Anterior cingulate cortex (tissue), 58 donors: ENCODE measurements at places on chromosomes 5 and 9.
A peak's percentile ranks its signal among the peaks of the same experiment; 100 is the strongest.

- no peak for DNase-seq
Measured at GRCh38 chr5:130137681-130138080, 233.4 kb downstream of the CHSY3 start.

GRCh38 chr9:99107421-99107820, 2.5 kb downstream of the TGFBR1 start:
- DNase-seq = no peak

GRCh38 chr5:1526190-1526631, 2.5 kb upstream of the LPCAT1 start:
- DNase-seq = no peak

DNA sequence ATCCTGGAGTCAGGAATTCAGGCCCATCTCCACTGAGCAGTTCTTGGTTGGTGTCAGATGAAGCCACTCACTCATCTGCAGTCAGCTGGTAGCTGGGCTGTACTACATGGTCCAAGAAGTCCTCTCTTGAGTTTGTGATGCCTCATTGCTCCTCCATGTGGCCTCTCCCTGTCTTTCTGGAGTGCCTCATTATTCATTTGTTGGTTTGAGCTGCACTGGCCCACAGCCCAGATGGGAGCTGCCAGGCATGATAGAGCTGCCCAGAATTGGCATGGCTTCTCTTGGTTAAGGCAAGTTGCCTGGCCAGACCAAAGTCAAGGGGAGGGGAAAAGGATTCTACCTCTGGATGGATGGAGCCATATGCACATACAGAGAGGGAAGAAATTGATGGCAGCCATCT, 8.0 kb downstream of the PTCD2 start:
- DNase-seq = peak; percentile 62

DNA sequence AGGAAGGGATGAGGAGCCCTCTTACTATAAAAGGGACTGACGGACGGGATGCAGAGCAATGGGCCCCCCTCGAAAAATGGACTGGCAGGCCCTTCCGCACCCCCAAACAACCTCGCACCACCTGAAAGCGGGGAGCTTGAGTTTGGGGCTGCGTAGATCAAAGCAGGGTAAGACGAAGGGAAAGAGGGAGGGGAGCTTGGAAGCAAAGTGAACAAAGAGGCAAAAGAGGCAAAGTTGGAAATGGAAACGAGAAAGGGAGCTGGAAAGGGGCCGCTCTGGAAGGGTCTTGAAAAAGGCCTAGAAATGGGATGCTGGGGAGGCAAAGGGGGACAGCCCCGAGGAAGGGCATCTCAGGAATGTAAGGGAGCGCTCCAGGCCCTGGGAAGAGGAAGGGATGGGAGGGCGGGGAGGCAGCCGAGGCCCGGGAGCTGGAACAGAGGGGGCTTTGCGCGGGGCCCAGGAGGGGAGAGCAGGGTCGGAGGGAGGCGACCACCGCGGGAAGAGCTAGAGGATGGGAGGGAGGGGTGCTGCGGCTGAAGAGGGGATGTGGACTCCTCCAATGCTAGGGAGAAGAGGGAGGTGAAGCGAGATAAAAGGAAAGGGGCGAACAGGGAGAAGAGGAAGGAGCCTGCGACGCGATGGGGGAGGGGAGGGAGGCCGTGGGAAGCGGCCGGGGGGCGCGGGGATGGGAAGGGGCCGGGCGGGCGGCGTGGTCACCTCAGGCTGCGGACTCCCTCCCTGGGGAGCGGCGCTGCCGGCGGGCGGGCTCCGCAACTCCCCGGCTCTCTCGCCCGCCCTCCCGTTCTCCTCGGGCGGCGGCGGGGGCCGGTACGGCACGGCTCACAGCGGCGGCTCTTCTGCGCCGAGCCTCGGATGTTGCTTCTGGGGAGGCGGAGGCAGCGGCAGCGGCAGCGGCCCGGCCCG, 577 bp downstream of the RNF145 start:
- DNase-seq = no peak

GRCh38 chr5:111859533-111860270, 102.7 kb upstream of the NREP start:
- DNase-seq = no peak

DNA sequence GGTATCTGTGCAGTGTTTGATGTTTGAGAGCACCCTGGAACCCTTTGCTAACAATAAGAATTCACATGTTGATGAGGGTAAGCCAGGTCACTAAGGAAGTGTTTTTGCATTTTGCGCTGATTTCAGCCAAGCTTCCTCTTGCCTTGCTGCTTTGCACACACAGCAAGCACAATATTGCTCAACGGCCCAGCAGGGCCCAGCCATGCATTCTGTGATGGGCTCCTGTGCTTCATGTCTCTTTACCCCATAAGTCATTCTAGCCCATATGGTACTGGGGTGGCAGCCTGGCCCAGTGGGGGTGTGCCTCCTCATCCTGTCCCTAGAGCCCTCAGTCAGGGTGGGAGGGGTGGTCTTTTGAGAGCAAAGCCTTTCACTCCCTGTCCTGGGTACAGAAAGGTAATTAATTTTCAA, 481.3 kb downstream of the GADD45G start:
- no peak for DNase-seq

GRCh38 chr9:37943345-37944265, 39.7 kb upstream of the SLC25A51 start:
- no peak for DNase-seq

GRCh38 chr5:166058660-166059059, 2232.8 kb upstream of the WWC1 start:
- DNase-seq = no peak

GRCh38 chr5:107526270-107526937, 144.3 kb downstream of the EFNA5 start:
- no peak for DNase-seq

DNA sequence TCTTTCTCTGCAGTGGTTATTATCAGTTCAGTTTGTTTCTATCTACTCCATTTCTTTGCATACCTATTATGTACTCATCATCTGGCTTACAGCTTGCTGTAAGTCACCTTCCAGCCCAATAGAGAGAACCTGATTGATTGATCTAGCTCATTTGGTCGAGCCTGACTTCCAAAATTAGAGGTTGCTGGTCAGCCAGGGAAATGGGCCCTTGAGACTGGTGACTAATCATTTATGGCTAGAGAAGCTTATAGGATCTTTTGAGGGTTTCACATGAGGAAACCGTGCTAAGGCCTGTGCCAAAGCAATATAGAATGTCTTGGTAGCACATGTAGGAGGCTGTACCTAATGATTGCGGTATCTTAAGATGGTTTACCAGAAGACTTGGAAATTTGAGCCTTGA, 5.8 kb downstream of the SREK1 start:
- DNase-seq = no peak

- no peak for DNase-seq
Measured at GRCh38 chr9:89358376-89358916, 40.1 kb downstream of the SECISBP2 start.

- no peak for DNase-seq
Measured at GRCh38 chr5:6759401-6759800, 46.2 kb downstream of the TENT4A start.

DNA sequence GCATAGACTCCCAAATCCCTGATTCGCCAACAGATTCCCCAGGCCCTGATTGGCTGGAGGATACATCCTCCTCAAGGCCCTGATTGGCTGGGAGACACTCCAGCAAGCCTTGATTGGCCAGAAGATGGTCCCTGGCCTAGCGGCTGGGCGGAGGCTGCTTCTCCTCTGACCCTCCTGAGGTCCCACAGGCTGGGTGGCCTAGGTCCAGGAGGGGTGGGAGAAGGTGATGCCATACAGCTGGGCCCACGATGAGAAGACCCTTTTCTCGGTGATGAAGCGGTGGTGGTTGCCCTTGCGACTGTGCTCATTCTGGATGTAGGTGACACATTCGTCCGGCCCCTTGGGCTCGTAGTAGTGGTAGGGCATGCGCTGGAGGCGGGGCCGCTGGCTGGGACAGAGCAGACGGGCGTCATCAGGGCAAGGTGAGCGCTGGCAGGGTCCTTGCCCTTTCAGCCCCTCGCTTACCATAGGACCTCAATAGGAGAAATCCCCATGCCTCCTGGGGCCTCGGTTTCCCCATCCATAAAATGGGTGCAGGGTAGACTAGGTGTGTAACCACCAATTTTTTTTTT, 9.0 kb upstream of the AK1 start:
- DNase-seq = no peak

DNA sequence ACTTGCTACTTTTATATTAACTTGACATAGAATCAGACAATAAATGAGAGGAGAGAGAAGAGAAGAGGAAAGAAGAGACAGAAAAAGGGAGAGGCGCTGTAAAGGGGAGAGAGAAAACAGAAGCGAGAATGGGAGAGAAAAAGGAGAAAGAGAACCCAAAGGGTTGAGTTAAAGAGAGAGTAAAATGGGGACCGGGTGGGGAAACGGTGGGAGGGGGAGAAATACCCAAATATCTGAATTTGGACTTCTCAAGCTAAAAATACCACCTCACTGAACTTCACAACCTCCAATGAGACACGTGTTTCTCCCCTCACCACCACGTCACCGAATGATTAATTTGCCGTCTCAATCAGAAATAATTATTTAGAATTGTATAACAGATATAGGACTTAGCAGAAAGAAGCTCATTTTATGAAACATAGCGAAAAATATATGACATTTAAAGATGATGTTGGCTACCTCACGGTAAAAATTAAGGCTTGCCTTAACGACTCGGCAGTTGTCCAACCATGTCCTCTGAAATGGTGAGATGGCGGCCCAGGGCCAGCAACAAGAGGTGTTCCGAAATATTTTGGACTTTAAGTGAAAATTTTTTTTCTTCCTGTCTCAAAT, 204.1 kb downstream of the MEF2C start:
- no peak for DNase-seq

DNA sequence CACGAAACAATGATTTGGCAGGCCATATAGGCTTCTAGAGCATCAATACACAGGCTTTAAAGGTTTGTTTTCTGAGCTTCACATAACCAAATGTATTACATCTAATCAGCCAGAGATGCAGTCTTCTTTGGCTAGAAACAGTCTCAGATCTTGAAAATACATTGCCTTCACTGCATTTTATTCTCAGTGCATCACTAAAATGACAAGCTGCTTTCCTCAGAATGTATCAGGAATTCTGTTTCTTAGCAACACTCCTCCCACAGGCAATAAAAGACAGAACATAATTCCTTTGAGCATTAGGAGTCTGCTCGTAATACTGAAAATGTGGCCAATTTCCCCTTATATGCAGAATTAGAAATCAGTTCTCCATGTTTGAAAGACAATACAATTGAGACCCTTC, 36.9 kb downstream of the FEM1C start:
- DNase-seq = no peak

GRCh38 chr5:14685757-14686156, 21.2 kb downstream of the OTULIN start:
- DNase-seq = no peak

GRCh38 chr9:85212209-85212608, 529.5 kb downstream of the AGTPBP1 start:
- DNase-seq = no peak

GRCh38 chr9:15711931-15712330, 159.1 kb downstream of the CCDC171 start:
- no peak for DNase-seq

GRCh38 chr5:98535901-98536300, 237.6 kb upstream of the RGMB start:
- no peak for DNase-seq

- no peak for DNase-seq
Measured at GRCh38 chr5:139460455-139460854, 2.1 kb downstream of the ECSCR start.

DNA sequence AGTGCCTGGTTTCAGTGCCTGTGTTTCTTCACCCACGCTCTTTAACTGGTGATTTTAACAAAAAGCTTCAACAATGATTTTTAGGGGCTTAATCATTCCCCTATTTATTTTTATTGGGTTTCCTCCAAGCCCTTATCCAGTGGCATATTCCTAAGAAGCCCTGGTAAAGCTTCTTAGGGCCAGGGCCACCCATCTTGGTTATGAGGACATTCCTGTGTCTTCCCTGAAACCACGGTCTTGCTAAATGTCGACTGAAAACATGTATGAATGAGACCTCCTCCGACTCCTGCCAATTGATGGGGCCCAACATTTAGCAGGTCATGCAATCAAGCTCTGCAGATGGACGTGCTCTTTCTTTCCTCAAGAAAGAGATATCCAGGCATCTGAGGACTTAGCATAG, 13.7 kb upstream of the CARTPT start:
- no peak for DNase-seq

GRCh38 chr5:76947082-76947503, 5.8 kb upstream of the CRHBP start:
- no peak for DNase-seq

- DNase-seq = no peak
Measured at GRCh38 chr5:131022811-131023497, 142.1 kb downstream of the HINT1 start.

DNA sequence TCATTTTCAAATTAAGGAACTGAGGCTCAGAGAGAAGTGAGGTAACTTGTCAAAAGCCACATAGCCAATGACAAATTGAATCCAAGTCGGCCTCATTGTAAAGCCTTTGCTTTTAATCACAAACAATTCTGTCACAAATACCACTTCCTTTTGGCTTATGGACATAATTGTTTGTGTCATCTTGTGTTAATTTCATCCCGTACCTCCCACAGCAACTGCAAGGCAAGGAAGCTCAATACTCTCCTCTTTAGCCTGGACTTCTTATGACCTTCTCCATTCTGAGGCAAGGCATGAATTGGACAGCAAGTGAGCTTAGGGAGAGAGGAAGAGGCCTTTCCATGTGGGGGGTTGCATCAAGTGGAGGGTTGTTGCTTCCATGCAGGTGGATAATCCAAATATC, 62.2 kb upstream of the SLC2A8 start:
- DNase-seq = no peak

- DNase-seq = no peak
Measured at GRCh38 chr5:102762095-102762534, 7.0 kb downstream of the PAM start.

DNA sequence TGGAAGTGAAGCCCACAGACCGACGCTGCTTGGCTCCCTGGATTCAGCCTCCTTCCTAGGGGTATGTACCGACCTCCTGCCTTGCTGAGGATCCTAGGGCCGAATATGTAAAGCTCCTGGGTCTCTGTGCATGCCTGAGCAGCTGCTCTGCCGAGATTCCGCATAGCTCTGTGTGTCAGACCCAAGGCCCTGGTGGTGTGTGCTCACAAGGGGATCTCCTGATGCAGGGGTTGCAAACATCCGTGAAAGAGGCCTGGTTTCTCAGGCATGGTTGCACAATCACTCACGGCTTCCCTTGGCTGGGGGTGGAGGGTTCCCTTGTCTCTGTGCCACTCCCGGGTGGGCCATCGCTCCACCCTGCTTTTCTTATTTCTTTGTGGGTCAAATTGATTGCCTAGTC, 19.9 kb upstream of the SVEP1 start:
- no peak for DNase-seq

GRCh38 chr5:169809281-169809680, 171.0 kb downstream of the INSYN2B start:
- DNase-seq = no peak

DNA sequence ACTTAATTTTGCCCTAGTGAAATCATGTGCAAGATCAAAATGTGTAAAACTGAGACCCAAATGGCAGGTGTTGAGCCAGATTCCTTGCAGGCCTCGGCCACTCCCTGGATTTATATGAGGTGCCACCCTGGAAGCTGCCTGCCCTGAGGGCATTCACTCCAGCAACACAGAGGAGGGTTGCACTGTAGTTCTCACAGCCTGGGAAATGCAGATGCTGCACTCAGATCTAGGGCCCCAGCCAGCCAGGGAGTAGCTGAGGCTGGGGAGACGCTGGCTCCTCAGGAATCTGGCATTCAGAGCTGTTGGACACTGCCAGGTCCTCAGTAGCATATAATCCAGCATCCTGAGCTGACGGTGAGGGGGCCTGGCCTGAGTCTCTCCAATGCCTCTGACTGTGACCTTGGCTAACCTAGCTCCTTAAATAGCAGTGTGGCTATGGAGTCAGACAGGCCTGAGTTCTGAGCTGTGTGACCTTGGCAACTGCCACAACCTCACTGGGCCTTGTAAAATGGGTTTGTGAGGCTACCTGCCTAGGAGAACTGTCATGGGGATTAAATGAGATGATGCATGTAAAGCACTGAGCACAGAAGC, 8.7 kb downstream of the KCNMB1 start:
- DNase-seq = no peak
